ENCODE measurements at places on chromosomes 12 and 14. TPM values are rescaled to one million over a fixed set of nuclear protein-coding genes. Genes with fewer than 3 reads are reported as not detected.

COX8C gene
- total RNA-seq: not detected

C14orf39 gene
- total RNA-seq: not detected

SLC17A8 gene
- total RNA-seq: not detected

IFT81 gene
- 5.2 TPM for total RNA-seq

AKAP5 gene
- total RNA-seq: not detected

HOXC12 gene
- not detected for total RNA-seq

AQP2 gene
- not detected for total RNA-seq

DAO gene
- not detected for total RNA-seq

LBHD2 gene
- total RNA-seq: not detected

MAP3K9 gene
- 10.9 TPM for total RNA-seq

DNA sequence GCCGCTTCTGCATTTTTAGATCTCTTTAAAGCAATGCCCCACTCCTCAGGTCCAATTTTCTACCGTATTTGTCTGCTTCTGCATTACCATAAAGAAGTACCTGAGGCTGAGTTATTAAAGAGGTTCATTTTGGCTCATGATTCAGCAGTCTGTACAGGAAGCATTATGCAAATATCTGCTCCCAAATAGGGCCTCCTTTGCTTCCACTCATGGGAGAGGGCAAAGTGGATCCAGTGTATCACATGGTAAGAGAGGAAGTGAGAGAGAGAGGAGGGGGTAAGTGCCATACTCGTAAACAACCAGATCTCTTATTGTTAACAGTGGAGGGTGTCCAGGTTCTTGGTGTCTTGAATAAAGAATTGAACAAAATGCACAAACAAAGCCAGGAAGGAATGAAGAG lies 316.1 kb upstream of the SEL1L start:
- DNase-seq: no peak

DNA sequence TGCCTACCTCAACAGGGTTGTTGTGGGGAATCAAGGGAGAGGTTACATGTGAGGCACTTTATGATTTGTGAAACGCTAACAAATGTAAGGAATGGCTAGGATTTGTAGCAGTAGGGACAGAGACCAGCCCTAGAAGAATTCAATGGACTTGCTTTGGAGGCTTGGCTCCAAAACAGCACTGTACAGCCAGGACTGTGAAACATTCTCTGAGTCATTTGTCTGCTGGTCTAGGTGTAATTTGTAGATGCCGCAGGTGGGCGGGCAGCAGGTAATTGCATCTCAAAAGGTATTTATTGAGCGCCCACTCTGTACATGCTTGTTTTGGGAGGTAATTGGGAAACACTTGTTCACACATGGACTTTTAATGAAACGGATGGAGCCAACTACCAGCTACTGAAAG lies 11.4 kb downstream of the SLC7A8 start:
- DNase-seq: no peak

DNA sequence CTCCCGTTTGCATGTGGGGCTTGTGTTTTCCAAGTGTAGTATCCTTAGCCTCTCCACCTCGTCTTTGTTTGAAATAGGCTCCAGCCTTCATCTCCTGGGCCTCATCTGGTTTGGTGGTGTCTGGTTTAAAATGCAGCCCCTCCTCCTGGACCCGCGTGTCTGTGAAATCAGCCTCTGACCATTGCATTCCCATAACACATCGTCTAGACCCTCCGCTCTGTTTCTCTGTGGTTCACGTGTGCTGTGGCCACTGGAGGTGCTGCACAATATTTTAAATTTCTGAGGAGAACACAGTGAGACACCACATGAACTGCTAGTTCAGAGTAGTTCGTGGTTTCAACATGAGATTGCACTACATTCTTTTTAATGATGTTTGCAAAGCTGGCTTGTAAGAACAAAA lies 35.6 kb downstream of the UBE3B start:
- DNase-seq: no peak

DNA sequence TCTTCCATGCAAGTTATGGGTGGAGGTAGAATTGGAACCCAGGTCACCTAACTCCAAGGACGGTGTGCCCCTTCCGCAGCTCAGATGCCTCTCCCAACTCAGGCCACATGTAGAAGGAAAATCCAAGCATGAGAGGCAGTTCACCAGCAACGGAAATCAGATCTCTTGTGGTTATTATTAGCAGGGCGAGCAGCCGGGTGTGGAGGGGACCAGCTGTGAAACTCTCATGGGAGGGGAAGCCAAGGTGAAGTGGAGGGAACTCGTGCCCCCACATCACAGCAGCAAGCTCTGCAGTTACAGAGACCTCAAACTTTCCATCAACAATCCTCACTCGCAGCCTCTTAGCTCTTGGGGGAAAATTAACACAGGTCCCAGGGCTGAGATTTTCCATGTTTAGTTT lies 79.7 kb downstream of the KSR2 start:
- no peak for DNase-seq

GRCh38 chr12:12272869-12273268 lies 6.0 kb upstream of the LRP6 start:
- no peak for DNase-seq

GRCh38 chr12:68406134-68406576 lies 74.0 kb upstream of the MDM1 start:
- DNase-seq: peak; percentile 94

DNA sequence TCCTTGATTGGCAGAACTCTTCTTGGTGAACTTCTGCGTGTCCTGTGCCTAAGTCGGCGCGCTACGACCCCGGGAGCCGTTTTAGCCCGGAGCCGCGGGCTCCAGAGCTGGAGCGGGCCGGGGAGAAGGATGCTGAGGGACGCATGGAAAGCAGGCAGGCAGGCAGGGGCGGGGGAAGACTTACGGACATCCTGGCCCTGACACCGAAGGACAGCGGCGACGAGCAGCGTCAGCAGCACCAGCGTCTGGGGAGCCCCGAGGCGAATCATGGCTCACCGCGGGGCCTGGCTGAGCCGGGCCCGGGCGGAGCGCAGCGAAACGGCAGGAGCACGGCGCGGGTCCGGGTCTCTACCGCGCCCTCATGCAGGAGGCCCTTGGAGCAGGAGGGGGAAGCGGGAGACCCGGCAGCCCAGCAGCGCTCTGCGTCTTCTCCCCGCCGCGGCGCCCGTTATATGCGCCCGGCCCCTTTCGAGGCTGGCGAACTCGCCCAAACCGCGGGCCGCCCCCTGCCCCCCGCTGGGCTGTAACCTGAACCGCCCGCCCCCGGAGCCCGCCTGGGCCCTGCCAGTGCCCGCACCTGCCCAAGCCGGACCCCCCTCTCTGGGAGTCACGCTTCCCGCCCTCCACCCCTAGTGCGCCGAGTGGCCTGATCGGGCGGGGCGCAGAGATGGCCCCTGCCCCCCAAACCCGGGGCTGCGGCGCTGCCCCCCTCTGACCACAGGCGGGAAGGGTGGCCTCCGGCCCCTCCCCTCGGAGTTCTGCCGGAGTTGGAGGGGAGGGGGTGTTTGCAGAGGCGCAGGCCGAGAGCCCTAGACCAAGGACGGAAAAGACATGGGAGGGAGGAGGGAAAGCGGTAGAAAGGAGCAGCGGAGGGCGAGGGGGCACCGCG lies at the start of gene COL2A1:
Gene COL2A1 (minus strand): TSS at position 424 of the 889 bp plus-strand sequence. CDS start 155 bp downstream, at position 269.
- no peak for DNase-seq

DNA sequence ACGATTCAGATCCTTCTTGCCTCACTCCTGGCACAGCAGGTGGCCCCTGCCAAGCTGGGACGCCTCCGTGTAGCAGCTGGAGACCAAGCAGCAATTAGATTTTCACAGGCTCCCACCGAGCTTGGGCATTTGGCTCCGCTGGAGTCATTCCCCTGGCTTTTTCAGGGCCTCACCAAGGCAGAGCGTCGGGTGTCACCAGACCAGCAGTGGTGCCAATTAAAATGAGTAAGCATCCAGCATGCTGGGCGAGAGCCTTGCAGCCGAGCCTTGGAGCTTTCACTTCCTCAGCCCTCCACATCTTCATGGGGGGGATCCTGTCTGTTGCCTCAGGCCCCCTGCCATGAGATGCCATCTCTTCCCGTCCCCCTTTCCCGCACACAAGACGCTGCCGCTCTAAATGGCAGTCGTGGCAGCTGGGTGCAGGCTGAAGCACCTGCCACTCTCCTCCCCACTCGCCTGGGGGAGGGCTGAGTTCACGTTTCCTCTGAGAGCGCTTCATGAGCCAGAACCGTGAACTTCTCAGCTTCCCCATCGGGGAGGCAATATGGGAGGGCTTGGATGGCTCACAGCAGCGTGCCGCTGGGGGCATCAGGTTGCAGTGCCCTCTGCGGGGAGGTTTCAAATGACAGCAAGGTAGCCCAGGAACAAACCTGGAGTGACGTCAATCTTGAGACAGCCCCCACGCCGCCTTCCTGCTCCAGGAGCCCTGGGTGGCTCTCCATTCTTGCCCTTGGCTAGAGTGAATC lies 11.7 kb downstream of the TPCN1 start:
- DNase-seq: peak; percentile 57

DNA sequence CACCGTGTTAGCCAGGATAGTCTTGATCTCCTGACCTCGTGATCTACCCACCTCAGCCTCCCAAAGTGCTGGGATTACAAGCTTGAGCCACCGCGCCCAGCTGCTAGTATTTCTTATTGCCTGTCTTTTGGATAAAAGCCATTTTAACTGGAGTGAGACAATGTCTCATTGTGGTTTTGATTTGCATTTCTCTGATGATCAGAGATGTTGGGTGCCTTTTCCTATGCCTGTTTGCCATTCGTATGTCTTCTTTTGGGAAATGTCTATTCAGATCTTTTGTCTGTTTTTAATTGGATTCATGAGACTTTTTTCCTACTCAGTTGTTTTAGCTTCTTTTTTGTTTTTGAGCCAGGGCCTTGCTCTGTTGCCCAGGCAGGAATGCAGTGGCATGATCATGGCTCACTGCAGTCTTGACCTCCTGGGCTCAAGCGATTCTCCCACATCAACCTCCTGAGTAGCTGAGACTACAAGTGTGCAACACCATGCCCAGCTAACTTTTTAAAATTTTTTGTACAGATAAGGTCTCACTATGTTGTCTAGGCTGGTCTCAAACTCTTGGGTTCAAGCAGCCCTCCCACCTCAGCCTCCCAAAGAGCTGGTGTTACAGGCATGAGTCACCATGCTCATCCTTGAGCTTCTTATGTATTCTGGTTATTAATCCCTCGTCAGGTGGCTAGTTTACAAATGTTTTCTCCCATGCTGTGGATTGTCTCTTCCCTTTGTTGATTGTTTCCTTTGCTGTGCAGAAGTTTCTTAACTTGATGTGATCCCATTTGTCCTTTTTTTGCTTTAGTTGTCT lies 65.9 kb downstream of the ACACB start:
- no peak for DNase-seq

GRCh38 chr14:69828354-69828753 lies 31.3 kb upstream of the SLC10A1 start:
- DNase-seq: no peak

- DNase-seq: no peak
Measured at GRCh38 chr12:43638806-43639205, 86.8 kb upstream of the ADAMTS20 start.

- no peak for DNase-seq
Measured at GRCh38 chr14:80208461-80208860, 2.8 kb downstream of the DIO2 start.

DNA sequence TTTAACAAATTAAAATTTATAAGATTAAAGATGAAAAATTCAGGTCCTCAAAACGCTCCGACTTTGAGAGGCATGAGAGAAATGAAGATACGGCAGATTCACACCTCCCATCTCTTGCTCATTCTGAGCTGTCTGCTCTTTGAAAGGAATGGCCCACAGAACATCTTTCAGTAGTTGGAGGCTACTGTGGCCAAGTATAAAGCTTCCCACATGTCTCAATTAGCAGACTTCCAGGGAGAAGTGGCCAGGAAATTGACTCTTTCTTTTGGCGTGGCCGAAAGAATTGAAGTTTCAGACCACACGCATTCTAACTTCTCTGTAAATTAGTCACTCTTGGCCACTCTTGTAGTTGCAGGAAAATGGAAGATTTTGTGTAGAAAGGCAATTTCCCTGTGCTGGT lies 129.2 kb downstream of the DIP2B start:
- DNase-seq: no peak

DNA sequence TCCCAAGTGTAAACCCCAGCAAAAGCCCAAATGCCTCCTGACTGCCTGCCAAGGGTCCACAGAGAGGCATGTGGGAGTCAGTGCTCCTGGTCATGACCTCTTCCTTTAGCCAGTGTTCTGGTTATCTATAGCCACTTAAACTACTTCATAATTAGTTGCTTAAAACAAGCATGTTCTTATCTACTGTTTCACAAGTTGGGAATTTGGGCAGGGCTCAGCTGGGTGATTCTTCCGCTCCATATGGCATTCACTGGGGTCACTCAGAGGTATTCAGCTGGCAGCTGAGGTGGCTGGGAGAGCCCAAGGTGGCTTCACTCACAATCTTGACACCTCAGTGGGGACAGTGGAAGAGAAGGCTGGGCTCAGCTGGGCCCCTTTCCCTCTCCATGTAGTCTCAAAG lies 184.0 kb upstream of the RGS6 start:
- DNase-seq: no peak

DNA sequence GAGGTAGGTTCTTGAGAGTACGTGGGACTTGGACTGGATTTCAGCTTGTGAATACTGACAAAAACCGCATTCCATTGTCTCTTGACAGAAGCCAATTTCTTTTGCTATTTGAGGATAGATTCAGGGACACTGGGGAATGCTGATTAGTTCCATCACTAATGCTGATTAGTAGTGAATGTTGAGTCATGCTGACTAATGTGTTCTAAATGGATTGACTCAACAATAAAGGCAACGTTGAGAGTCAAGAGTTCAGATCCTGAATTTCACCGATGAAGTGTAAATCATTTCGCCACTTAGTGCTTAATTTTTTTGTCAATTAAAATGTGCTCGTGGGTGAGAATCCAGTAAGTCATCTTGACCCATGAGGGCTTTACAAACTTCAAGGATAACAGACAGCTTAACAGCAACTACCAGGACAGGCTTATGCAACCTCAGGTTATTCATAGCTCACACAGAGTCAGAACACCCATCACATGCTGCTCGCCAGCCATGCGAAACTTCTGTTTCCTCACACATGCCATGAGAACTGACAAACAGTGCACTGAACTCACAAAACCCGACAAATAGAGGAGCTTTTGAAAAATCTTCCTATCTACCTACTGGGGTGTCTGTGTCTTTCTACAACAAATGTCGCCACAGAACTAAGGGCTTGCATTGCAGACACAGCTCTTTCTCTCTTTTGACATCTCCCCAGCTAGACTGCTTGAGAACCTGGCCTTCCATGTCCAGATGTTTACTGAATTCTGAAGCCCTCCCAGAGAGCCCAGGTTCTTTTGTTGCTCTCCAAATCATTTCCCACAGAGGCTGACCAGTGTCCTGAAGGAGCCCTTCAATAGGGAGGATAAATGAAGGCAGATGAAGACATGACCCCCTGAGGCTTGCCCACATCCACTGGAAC lies 316.4 kb downstream of the ZFP36L1 start:
- DNase-seq: peak; percentile 78

GRCh38 chr14:37985826-37986470 lies 221.8 kb upstream of the SSTR1 start:
- DNase-seq: peak; percentile 47

DNA sequence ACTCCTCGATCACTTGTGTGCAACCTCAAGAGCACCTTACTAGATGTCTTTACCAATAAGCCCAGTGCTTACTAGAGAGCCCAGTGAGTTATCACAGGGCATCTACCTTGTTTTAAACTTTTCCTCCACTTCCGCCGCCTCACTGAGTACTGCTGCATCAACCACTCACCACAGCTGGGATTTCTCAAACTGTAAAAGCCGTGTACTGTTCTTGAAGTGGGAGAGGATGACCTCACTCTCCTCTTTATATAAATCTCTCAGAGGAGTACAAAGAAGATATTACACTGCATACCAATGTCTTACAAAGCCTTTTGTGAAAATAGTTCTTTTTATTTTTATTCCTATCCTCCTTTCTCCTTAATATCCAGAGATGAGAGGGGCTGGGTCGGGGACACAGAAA lies 94.1 kb downstream of the PLCZ1 start:
- DNase-seq: no peak

All from body of pancreas (tissue), 4 donors.